GM12891 (cell line): ENCODE measurements at places on chromosomes 7 and 10.

DNA sequence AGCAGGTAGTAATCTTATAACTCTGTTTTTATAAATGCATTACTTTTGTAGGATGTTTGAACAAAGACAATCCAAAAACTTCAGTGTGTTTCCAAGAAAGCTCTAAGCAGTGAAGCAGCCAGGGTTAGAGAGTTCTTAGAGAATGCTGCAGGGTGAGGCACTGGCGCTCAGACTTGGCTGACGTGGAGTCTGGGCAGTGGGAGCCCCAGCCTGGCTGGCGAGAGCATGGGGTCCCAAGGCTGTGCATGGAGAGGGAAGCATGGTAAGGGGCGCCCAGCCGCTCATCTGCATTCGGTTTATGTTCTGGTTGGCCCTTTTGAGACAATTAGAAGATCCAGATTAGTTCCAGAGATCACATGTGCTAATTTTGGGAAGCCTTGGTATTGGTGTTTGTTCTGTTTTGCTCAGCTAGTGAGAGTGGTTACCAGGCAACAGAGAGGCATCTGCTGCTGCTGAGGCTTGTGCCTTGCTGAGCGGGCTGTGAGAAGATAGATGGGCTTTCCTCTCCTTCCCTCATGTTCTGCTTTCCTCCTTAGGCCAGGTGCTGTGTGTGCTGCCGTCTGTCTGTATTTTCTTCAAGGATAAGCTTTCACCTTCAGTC lies 10.3 kb downstream of the SUN1 start:
- DNase-seq, result no peak

DNA sequence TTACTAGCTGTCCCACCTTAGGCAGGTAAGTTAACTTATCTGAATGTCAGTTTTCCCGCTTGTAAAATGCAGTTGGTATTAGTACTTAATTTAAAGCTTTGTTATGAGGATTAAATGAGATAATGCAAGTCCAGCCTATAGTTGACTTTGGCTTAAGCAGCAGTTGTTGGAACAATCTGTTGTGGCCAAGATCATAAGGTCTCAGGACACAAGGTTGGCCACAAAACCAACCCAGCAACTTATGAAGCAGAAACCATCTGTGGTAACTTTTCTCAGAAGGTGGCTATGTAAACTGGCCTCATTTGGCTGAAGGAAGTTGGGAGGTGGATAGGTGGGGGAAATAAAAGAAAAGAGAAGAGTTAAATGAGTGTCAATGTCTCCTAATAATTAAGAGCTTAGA lies 29.4 kb downstream of the ENTPD1 start:
- no peak for DNase-seq

- DNase-seq, result peak; percentile 79
Measured at GRCh38 chr7:4973728-4974198, 14.8 kb upstream of the MMD2 start.

DNA sequence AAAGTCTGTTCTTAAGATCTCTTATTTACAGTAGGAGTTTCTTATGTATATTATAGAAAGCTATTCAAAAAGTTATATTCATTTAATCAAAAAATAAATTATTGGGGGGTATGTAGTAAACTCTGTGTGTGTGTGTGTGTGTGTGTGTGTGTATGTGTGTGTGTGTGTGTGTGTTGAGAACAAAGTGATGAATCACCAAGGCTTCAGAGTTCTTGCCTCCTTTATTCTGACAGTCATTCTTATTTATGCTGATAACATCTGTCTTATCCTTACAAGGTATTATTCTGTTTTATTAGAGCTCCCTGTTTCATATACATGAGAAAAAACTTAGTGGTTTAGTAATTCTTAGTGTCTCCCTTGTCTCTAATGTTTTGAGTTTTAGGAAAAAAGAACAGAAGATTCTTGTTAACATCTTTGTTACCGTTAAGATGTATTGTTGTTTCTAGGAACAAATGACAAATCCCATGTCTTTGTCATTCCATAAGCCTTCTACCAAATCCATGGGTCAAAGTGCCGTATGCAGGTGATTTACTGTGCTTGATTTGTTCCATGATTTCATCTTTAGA lies 424.0 kb downstream of the EXOC4 start:
- no peak for DNase-seq

- DNase-seq, result no peak
Measured at GRCh38 chr7:51040787-51041186, 258.1 kb upstream of the GRB10 start.

DNA sequence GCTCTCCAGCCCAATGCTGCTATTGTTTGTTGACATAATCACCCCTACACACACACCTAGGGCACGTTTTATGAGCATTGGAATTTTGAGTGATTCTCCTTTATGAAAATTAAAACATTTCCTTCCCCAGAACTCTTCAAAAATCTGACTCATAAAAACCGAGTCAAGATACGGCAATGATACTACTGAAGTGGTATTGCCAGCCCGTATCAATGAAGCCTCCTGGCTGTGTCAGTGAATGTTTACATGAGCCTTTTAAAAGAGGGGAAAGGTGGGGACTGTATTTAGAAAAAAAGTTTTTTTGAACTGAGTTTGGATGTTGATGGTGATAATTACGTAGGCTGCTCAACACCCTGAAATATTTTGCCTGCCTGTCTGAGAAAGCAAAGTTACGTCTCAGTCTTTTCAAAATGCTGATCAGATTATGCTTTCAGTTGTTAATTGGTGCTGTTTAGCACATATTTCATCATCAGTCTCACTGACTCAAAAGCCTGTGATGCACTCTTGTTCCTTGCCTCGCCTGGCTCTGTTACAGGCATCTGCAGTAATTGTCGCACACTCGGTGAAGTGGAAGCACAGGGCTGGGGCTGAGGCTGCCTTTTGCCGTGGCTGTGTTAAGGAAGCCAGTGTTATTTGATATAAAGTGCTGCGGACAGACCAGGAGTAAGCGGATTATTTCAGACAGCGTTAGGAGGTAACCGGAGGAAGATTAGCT lies 157.4 kb upstream of the TCF7L2 start:
- no peak for DNase-seq

DNA sequence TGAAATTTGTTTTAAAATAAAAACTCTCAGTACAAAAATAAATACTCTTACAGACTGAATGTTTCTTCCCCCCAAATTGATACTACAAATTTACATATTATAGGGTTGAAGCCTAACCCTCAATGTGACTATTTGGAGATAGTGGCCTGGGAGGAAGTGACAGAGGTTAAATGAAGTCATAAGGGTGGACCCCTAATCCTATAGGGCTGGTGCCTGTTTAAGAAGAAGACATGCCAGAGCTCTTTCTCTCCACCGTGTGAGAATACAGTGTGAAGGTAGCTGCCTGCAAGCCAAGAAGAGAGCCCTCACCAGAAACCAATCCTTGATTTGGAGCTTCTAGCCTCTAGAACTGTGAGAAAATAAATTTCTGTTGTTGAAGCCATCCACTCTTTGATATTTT lies 67.6 kb downstream of the MCU start:
- DNase-seq, result no peak

DNA sequence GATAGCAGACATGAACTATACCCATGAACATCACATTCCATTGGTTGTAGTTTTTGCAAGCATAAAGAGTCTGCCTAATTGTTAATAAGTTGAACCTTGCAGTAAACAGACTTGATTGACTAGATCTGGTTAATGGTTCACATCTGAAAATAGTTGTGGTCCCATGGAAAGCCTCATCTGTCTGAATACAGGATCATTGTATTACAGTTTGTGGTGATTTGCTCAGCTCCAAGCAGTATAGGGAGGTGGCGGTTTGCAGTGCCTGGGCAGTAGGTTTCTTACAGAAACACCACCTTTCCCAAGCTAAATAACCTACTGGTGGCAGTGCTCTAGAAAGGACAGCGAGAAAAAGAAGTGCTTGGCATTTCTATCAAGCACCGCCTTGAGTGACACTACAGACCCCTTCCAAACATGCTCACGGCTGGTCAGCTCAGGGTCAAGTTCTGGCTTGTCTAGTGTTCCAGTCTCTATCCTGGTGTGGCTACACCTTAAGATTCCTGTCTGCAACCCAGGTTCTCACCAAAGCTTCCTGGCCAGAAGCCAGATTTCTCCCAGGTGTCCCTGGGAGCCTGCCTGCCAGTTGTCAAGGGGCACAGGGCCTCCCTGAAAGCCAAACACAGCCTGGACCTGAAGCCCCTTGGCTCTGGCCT lies 119.9 kb downstream of the FANK1 start:
- DNase-seq, result no peak

- DNase-seq, result no peak
Measured at GRCh38 chr10:6236349-6237198, 33.8 kb downstream of the PFKFB3 start.
